ENCODE measurements at places on chromosomes 16 and 17.

GRCh38 chr16:84207251-84207650 is 16.3 kb downstream of the ADAD2 start:
- no peak for DNase-seq

GRCh38 chr17:11601661-11602060 is 3.4 kb downstream of the DNAH9 start:
- peak; percentile 91 for DNase-seq

GRCh38 chr16:58661199-58661830 is 23.3 kb downstream of the SLC38A7 start:
- DNase-seq, result peak; percentile 75

GRCh38 chr17:80584176-80584905 is 39.7 kb downstream of the RPTOR start:
- DNase-seq, result no peak

DNA sequence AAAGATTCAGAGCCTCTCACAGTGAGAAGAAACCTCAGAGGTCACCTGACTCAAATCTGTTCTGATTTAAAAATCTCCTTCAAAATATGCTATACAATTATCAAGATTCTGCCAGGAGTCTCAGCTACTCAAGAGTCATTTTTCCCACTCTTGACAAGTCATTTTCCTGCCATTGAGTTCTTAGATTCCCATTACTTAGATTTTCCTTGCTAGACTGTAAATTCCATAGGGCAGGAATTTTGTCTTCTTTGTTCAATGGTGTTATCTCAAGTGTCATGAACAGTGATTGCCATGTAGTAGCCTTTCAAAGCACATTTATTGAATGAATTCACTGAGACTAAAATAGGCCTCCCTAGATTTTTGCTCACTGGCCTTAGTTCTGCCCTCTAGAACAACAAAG is 95.9 kb downstream of the PCTP start:
- no peak for DNase-seq

GRCh38 chr16:31141489-31142108 is 6.1 kb upstream of the PRSS8 start:
- DNase-seq, result no peak

DNA sequence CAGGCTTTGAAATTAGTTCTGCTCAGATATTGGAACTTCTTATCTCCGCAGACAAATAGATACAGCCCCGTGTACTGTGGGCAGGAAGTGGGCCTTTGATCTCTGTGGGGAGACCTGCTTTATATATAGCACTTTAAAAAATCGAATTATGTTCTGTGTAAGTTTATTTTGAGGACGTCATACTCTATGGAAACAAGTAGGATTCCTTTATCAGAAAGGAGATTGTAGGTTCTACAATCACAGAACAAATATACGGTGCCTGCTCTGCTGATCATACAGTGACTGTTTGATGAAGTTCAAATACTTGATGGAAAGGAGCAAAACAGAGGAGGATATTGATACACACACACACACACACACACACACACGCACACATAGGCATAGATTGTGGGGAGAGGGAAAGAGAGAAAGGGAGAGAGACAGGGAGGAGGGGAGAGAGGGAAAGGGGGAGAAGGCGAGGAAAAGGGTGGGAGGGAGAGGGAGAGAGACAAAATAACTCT is 14.7 kb upstream of the TMEM220 start:
- DNase-seq, result no peak

- DNase-seq, result peak; percentile 3
Observed at GRCh38 chr16:82755570-82756282, 129.0 kb downstream of the CDH13 start.

DNA sequence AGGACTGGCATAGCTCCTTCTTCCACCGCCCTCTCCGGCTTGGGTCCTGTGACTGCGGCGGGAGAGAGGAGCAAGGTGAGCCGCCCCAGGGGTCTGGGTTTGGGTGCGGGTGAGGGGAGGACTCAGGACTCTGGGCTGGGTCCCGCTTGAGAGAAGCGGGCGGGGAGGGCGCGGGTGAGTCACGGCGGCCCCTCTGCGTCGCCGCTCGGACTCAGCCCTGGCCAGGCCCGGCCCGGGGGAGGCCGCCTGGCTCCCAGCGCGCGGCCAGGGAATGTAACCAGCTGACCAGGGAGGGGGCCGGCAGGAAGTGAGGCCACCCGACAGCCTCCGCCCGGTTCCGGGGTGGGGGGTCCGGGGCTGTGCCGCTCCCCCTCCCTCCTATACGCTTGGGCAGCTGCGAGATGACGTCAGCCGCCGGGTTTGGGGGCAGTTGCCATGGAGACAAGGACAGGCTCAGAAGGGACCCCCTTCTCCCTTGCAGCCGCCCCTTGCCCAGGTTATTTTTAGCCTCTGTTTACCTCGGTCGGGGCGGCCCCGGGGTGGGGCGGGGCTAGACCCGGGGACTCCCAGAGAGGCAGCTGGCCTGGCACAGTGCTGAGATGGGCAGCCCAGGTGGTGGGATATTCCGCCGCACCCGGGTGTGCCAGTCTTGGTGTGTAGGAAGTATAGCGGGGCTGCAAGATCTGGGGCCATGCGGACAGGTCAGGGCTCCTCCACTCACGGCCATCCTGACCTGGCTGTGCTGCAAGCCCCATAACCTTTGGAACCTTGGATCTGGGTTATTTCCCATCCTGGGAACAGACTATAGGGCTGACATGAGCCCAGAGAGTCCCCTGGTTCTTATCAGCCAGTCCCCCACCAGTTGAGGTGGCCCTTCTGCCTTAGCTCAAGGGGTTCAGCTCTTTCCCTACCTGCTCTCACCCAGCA is 1.6 kb downstream of the RIPOR1 start:
- no peak for DNase-seq

DNA sequence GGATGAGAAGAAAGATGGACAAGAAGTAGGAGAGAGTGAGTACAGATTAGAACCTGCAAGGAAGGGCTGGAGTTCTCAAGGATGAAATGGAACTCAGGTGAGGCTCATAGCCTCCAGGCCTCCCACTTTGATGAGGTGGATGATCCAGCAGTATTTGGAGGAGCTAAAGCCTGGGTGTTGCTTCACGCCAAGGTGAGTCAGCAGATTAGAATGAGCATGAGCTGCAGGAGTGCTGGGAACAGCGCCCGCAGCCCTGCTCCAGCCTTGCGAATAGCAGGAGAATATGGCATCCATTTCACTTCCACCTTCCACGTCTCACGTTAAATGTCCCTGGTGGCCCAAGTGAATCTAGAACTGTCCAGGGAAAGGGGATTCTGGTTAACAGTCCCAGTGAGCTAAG is 94.4 kb upstream of the CPHXL start:
- DNase-seq, result no peak

- no peak for DNase-seq
Observed at GRCh38 chr17:12627177-12627629, 38.5 kb upstream of the MYOCD start.

DNA sequence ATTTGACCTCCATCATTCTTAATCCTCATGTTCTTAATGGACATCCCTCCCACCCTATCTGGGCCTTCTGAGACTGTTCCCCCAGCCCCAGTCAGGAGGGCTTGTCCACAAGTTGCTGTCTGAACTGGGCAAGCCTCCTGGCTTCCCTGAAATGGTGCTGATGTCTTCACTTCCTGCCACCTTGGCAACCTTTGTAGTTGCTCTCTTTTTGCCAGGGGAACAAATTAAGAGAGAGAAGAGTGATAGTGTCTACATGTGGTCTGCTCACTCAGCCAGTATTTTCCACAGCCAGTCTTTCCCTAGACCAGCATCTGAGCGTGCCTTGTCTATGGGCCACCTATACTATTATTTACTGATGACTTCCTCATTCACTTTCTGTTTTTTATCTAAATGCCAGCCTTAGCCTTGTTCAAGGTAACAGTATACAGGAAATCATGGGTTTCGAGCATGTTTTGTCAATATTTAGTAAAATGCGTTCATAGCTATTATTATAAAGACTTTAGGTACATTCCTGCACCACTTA is 710.1 kb downstream of the MAF start:
- DNase-seq, result no peak

GRCh38 chr16:6926762-6927161 is 405.9 kb upstream of the RBFOX1 start:
- DNase-seq, result peak; percentile 28

DNA sequence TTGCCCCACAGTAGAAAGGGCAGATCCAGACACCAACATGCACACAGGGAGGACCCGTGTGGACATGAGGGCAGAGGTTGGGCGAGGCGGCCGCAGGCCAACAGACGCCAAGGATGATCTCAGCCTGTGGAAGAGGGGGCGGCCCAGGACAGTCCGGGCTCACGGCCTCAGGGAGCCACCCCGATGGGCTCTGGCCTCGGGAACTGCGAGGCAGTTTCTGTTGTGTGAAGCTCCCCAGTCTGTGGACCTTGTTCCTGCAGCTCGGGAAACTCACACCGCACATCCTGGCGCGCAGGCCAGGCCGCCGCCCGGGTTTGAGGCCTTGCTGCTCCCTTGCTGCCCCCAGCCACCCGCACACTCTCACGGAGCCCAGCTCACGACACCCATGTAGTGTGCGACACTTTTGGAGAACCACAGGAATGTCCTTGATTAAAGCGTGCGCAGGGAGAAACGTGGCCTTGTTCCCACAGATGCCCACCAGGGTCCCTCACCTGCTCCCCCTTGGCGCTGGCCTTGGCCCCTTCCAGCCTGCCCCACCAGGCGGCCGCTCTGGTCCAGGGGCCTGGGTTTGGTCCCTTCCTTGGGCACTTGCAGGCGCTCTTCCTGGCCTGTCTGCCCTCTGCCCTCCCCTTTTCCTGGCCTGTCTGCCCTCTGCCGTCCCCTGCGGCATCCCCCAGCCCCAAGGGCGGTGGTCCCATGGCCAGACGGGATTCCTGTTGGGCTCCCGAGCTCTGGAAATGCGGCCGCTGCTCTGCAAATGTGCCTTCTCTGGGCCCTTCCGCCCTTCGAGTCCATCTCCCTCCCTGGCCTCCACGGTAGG is 9.3 kb upstream of the SLC38A10 start:
- DNase-seq, result no peak

GRCh38 chr16:31451681-31452351 is 7.5 kb upstream of the ARMC5 start:
- peak; percentile 89 for DNase-seq

DNA sequence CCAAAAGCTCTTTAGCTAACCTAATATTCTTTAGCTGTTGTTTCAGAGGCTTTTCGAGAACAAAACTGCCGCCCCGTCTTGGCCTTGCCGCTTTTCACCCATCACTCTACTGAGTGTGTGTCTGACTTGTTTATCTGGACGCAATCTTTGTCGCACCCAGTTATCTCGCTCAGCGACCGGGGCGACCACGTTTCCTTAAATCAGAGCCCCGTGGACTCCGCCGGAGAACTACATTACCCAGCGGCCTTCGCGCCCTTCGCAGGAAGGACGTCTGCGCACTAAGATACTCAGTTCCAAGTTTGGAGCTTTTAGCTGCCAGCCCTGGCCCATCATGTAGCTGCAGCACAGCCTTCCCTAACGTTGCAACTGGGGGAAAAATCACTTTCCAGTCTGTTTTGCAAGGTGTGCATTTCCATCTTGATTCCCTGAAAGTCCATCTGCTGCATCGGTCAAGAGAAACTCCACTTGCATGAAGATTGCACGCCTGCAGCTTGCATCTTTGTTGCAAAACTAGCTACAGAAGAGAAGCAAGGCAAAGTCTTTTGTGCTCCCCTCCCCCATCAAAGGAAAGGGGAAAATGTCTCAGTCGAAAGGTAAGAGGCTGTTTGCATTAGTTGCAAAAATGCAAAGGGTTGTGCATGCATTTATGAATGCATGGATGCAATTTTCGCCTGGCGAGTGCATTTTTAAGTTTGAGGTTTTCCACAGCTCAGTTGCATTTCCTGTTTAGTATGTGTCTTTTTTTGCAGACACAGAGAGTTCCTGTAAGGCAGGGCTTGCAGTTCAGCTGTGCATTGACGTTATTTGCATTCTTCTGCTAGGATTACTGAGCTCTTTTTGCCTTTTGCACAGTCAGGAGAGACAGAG is at the start of gene MAP2K6:
Gene MAP2K6 (plus strand): TSS at position 290 of the 867 bp plus-strand sequence. CDS start 288 bp downstream, at position 578.
- peak; percentile 94 for DNase-seq

- DNase-seq, result no peak
Observed at GRCh38 chr17:2062571-2063183, 7.8 kb downstream of the HIC1 start.

- peak; percentile 74 for DNase-seq
Observed at GRCh38 chr16:47018223-47018891, 44.9 kb upstream of the DNAJA2 start.

DNA sequence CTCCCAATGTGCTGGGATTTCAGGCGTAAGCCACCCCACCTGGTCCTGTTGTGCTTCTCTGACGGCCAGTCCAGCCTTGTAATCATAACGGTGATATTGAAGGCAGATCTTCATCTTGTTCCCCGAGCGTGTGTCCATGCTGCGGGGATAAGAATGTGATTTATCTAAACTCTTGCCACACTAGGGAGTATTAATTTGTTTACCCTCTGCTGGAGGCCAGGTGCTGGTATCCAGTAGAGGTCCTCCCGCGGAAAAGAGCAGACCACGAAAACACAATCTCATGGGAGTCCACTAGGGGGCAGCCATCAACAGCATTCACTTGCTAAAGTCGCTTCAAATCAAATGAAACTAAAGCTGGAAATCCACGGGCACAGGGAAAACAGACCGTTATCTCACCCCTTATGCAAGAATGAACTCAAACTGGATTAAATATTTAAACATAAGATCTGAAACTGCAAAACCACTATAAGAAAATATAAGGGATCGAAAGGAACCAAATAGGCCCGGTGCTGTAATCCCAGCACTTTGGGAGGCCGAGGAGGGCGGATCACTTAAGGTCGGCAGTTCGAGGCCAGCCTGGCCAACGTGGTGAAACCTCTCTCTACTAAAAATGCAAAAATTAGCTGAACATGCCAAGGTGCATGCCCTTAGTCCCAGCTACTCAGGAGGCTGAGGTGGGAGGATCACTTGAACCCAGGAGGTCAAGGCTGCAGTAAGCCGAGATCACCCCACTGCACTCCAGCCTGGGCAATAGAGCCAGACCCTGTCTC is 22.3 kb upstream of the RBBP6 start:
- DNase-seq, result peak; percentile 92

- DNase-seq, result no peak
Observed at GRCh38 chr17:42159796-42160530, 5.2 kb upstream of the RAB5C start.

DNA sequence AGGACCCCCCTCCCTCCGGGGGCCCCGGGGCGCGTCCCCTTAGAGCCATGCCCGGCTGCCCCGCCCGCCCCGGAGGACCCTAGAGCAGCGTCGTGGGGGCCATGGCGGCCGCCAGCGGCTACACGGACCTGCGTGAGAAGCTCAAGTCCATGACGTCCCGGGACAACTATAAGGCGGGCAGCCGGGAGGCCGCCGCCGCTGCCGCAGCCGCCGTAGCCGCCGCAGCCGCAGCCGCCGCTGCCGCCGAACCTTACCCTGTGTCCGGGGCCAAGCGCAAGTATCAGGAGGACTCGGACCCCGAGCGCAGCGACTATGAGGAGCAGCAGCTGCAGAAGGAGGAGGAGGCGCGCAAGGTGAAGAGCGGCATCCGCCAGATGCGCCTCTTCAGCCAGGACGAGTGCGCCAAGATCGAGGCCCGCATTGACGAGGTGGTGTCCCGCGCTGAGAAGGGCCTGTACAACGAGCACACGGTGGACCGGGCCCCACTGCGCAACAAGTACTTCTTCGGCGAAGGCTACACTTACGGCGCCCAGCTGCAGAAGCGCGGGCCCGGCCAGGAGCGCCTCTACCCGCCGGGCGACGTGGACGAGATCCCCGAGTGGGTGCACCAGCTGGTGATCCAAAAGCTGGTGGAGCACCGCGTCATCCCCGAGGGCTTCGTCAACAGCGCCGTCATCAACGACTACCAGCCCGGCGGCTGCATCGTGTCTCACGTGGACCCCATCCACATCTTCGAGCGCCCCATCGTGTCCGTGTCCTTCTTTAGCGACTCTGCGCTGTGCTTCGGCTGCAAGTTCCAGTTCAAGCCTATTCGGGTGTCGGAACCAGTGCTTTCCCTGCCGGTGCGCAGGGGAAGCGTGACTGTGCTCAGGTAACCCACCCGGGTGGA is 759 bp downstream of the ALKBH5 start:
- peak; percentile 71 for DNase-seq
